Right kidney (tissue), 9 donors: ENCODE measurements at places on chromosomes 7 and 10.

GRCh38 chr7:140983802-140984201 lies 30.9 kb downstream of the MRPS33 start:
- no peak for DNase-seq

DNA sequence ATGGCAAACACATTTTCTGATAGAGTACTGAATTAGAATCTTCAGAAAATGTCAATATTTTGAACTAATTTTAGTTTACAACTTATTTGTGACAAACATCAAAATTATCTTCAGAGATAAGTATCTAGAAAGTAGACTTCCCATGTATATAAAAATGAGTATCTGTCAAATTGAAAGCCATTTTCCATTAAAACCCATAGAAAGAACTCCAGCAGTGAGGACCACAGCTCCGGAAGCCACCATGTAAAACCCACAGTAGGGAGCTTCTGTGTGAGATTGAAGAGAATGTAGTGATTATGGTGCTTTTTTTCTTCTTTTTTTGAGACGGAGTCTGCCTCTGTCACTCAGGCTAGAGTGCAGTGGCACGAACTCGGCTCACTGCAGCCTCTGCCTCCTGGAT lies 687.0 kb downstream of the TYW1 start:
- DNase-seq: no peak

DNA sequence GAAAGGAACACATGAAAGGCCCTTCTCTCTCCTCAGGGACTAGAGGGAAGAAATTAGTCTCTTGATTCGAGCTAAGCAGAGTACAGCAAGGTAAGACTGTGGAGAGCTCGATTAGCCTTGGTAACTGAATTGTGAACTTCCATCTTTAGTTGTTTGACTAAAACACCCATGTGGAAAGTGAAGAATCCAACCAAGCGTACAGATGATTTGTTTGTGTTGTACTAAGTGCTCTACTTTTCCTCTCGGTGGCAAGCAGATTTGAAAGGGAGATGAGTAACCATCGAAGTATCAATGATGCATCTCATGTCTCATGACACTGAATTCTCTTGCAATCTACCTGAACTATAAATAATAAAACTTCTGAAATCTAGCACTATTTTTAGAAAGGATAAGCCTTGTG lies 80.7 kb downstream of the FZD1 start:
- no peak for DNase-seq

DNA sequence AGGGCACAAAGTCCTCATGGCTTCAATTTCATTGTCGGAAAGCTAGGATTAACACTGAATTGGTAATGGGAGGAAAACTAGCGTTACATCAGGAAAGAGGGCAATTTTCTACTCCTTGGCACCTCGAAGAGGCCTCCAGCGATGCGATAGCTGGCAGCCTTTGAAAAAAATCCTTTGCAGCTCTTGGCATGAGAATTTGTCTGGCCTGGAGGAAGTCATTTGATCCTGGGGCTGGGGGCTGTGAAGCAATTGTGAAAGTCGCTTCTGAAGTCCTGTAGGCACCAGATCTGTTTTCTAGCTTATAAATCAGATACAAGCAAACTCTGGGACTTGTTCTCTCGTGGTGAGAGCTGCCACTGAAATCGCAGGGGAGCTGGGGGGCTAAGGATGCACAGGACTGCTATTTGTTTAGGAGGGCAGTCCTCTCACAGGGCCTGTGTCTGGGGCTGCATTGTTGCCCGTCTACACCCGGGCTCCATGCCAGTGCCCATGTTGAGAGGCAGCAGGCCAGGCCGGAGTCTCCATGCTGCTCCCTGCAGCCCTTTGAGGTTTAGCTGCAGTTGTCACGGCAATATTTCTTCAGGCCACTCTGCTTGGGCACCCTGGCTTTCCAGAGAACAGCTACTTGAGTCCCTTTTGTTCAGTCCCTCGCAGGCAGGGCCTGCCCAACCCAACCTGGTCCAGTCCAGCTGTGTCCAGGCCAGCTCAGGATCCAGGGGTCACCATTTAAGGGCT lies 206.8 kb upstream of the LYZL1 start:
- peak; percentile 25 for DNase-seq

DNA sequence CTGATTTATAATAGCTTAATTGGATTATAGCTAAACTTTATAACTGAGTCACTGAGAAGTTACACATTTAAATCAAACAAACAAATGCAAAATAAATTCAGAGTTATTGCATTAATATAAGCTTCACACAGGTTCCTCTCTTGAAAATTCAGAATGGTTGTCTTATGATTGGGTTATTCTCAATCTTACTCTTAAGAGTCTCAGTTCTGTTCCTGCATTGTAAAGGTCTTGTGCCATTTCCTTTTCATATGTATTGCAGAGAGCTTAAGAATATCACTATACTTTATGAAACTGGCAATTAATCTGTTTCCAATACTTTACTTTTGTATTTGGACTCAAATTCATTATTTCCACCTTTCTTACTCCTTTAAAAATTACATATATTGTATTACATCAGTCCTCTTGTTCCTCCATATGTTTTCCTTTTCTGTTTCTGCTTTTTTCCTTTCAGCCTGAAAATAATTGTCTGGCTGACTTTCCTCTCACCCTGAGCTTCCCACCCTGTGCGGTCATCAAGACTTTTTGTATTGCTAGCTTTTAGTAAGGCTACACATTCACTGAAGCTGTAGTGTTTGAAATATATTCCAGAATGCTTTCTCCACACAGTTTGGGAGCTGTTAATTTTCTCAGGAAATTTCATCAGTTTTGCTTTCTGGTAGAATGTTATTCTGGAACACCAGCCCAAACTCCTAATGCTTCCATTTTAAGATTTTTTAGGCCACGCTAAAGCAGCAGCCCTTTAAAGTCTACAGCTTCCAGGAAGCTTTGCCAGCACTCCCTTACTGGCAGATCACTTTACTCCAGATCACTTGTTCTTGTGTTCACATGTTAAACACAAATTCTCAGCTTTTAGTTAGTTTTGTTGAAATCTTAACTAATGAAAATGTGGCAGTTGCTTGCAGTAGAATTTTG lies 139.4 kb downstream of the KCND2 start:
- DNase-seq: no peak

DNA sequence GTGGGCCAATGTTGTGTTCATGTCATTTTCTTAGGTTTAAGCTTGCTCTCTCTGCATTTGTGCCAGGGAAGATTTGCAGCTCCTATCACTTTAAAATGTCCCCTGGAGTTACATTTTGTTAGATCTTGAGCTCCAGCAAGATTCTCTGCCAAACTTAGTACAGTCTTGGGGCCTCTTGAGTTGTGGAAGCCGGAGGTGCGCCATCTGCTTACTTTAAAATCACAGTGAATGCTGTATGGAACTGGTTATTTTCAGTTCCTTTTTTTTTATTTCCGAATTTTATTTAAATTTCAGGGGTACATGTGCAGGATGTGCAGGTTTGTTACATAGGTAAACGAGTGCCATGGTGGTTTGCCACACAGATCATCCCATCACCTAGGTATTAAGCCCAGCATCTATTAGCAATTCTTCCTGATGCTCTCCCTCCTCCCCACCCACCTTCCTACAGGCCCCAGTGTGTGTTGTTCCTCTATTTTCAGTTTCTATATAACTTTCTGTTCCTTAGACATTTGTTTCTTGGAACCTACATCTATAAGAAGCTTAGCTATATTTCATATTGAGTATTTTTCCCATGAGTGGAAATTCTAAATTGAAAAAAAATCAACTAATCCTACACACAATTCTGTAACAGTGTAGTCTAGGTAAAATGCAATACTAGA lies 114.4 kb upstream of the CREB5 start:
- no peak for DNase-seq

DNA sequence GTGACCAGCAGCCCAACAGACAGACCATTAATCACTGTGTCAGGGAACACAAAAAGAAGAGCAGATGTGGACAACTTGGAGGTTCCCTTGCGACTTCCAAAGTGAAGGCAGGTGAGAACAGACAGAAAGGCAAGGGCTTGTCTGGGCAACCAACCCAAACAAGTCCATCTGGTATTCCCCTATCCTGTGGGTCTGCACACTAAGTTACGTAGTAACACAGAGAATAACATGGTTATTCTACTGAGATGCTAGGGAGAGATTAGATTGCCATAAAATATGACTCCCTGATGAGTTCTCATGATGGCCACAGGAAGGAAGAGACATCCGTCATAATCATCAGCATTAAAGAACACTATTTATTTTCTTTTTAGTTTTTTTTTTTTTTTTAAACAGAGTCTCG lies 252.2 kb downstream of the CALN1 start:
- no peak for DNase-seq

GRCh38 chr10:74637685-74638084 lies 188.7 kb upstream of the KAT6B start:
- DNase-seq: no peak

DNA sequence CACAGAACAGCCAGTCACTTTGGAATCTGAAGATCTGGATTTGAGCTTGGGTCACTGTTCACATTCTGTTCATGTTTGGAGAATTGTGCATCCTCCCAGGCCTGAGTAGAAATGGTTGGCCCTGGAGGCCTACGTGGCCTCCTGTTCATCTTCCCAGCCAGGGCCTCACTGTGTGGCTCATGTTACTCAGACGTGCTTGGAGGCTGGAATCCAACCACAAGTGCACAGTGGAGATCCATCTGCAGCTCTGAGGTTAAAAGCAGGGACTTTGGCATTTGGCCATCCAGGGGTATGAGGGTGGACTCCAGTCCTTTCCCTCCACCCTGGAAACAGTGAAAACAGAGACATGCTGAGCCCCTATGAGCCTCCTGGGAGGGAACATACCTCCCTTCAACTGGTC lies 709.0 kb upstream of the IGFBP3 start:
- no peak for DNase-seq

GRCh38 chr10:30980951-30981616 lies 50.6 kb downstream of the ZNF438 start:
- no peak for DNase-seq

DNA sequence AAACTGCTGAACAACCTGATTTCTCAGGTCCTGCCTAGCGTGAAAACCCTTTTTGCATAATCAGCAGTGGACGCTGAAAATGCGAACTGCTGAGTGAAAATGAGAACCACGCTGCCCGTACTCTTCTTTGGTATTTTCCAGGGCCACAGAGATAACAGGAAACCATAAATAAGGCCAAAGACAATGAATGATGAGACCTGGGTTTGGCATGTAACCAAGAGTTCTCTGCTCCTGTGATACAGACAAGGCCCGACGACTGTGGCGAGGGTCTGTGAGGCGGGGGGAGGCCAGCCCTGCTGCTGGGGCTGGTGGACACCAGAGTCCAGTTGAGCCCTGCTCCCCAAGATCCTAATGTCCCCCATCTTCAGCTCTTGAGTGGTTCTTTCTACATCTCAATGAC lies 236.0 kb downstream of the WDR11 start:
- DNase-seq: no peak

DNA sequence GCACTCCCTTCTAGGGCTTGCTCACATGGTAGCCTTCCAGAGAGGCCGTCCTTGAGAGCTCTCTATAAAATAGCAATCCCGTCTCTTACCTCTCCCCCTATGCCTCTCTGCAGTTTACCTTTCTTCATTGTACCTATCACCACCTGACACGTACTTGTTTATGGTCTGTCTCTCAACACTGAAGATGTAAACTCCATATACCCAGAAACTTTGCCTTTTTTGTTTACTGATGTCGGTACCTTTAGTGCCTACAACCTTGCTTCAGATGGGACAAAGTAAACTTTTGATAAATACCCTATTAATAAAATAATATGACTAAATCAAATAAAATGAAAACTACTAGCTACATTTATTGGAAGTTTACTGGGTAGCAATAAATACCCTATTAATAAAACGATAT lies 220.6 kb downstream of the GPAM start:
- DNase-seq: no peak

GRCh38 chr7:44958645-44959344 lies 20.0 kb downstream of the MYO1G start:
- DNase-seq: no peak

- DNase-seq: no peak
These were observed 53.9 kb downstream of the NOC3L start for GRCh38 chr10:94308866-94309265.

DNA sequence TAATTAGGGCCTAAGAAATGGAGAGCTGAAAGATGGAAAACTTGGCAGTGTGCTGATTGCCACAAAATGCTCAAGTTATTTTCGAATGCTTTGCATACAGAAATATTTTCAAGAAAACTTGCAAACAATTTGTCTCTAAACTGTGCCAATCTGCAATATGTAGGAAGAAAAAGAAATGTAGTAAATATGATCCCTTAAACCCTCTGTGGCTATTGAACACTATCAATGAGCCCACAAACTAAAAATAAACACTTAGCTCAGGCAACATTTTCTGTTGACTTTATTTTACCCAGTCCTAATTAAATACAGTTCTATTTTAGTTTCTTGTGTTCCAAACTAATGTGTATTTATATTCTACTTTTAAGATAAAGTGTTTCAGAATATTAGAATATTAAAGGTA lies 342.1 kb downstream of the SEMA3D start:
- DNase-seq: no peak

DNA sequence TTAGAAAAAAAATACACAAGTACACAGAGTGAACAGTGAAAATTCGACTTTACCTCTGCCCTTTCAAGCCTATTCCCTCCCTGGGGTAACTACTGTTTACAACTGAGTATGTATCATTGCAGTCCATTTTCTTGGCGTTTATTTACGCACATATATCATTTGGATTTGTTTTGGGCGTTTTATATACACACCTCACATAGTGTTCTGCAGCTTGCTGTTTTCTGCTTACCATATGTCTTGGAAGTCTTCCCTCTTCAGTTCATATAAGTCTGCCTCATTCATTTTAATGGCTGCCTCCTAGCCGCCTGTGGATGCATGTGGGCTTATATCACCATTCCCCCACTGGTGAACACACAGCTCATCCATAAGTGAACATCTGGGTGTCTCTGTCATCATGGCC lies 41.6 kb upstream of the COL13A1 start:
- DNase-seq: no peak

DNA sequence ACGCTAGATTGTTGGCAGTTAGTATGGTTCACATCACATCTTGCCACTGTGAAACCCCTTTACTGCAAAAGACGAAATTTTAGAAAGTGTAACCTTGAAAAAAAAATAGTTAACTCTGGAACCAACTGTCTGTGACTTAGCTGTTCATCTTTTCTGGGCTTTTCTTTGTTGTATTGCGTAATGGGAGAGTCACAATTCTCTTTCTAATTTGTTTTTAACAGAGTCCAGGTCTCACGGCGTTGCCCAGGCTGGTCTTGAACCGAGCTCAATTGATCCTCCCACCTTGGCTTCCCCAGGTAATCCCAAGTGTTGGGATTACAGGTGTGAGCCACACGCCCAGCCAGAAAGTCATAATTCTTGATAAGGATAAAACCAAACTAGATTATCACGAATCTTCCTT lies 14.5 kb downstream of the UBE3C start:
- DNase-seq: no peak

- no peak for DNase-seq
These were observed 29.8 kb upstream of the HABP2 start for GRCh38 chr10:113523071-113523470.

- DNase-seq: no peak
These were observed 16.8 kb upstream of the DLG5 start for GRCh38 chr10:77943121-77943901.
